ENCODE measurements at places on chromosomes 6 and 20.

GRCh38 chr6:3193102-3193849 lies 34.2 kb downstream of the TUBB2B start:
- DNase-seq = no peak

DNA sequence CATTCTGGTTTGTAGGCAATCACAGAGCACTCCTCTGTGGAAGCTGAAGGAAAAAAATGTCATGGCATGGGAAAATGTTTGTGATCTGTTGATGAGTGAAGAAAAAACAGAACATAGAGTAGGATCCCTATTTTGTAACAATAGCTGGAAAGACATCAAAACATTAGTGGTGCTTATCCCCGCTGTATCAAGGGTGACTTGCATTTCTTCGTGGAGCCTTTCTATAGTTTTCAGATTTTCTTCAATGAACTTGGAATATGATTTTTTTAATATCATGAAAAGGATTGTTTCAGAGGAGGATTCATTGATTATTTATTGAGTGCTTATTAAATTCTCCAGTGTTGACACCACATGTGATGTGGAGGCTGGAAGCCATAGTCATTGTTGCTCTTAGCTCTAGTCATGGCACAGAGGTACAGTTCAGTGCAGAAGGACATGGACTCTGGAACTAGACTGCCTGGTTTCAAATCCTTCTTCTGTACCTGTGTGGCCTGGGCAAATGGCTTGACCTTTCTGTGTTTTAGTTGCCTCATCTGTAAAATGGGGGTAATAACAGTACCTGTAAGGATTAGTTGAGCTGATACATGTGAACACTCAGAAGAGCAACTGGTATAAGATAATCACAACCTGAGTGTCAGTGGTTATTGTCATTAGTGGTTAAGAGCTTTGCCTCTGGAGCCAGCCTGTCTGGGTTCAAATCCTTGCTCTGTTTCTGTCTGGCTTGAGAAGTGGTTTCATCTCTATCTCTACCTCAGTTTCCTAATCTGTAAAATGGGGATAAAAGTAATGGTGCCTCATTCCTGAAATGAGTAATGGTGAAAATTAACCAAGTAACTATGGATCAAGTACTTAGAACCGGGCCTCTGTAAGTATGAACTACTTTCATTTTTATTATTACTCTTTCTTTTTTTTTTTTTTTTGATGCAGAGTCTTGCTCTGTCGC lies 14.7 kb upstream of the CDKN1A start:
- DNase-seq = no peak

DNA sequence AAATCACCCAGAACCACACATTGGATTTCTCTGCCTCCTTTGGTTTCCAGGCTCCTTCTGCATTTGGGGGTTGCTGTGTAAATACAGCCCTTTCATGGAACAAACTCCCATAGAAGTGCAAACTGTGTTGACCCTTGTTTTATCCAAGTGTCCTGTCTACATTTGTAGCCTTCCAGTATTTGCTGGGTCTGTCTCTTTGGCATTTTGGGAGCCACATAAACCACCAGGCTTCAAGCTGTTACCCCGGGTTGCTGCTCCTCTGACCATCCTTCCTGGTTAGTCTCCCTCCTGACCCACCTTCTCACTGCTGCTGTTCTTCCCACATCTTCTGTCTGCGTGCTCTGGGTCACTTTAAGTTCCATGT lies 7.6 kb upstream of the MTHFD1L start:
- DNase-seq = no peak

DNA sequence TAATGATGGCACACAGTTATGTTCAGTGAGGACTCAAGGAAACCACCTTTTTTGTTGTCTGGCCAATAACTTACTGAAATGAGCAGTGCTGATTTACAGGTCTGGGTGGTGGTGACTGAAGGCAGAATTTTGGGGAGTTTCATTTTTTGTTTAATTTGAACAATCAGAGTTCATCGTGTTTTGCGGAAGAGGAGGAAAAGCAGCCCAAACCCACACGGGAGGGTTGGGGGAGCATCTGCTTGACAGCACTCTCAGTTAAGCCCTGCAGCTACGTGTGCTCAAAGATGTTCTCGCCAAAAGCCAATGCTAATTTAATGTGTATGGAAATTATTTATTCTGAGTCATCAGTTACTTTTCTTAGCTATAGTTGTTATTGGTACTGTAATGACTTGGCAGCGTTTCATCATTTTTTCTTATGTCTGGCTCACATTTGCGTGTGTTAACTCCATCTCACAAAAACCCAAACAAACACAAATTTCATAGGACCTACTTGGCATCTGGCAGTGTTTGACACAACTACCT lies 89.2 kb downstream of the UST start:
- no peak for DNase-seq

DNA sequence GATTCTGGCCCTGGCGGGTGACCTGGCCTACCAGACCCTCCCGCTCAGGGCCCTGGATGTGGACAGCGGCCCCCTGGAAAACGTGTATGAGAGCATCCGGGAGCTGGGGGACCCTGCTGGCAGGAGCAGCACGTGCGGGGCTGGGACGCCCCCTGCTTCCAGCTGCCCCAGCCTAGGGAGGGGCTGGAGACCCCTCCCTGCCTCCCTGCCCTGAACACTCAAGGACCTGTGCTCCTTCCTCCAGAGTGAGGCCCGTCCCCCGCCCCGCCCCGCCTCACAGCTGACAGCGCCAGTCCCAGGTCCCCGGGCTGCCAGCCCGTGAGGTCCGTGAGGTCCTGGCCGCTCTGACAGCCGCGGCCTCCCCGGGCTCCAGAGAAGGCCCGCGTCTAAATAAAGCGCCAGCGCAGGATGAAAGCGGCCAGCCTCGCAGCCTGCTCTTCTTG lies 868 bp upstream of the SLC2A4RG start:
- no peak for DNase-seq

DNA sequence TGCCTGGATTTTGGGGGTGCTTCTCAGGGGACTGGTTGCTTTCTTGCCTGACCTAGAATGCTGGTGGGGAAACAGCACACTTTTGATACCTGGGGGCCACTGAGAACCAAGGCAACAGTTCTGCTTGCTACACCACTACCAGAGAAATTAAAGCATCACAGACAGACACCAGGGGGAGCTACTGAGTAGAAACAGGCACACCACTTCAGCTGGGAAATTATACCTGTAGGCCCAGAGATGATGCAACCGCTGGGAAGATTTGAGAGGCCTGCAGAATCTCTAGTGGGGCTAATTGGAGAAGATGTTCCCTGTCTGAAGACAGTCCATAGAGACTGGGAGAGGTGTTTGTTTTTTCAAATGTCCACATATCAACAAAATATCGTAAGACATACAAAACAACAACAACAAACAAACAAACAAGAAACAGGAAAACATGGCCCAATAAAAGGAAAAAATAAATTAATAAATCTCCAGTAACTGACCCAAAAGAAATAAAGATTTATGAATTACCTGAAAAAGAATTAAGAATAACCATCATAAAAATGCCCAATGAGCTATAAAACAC lies 129.4 kb upstream of the RIN2 start:
- DNase-seq = no peak

DNA sequence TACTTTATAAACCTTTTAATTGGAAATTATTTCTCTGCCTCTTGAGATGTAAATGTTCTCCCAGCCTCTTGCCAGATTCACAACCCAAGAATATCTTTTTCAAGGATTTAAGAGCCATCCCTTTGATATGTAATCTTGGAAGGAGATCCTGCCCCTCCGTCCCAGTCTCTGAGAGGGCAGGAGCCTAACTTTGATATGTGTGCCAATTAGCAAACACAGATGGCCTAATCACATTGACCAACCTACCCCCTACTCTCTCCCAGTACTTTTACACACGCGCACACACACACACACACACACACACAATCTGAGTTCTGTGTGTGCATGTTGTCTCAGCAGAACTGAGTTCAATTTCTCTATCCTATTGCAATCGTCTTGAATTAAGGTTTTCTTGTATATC lies 623.8 kb downstream of the PHF3 start:
- DNase-seq = no peak

- DNase-seq = no peak
These were observed 27.8 kb downstream of the FOXP4 start for GRCh38 chr6:41573985-41574384.

DNA sequence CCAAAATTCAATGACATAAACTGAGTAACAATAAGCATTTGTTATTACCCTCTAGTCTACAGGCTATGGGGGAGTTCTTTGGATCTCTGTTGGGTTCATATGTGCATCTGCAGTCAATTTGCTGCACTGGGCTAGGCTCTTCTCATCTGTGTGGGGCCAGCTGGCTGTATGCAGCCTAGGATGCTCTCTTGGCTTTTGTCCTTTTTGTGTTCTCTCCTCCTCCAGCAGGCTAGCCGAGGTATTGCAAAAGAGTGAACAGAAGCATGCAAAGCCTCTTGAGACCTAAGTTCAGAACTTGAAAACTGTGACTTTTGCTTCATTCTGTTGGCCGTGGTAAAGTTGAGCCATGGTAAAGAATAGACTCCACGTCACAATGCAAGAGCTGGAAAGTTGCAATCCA lies 62.8 kb upstream of the FOXO3 start:
- no peak for DNase-seq

DNA sequence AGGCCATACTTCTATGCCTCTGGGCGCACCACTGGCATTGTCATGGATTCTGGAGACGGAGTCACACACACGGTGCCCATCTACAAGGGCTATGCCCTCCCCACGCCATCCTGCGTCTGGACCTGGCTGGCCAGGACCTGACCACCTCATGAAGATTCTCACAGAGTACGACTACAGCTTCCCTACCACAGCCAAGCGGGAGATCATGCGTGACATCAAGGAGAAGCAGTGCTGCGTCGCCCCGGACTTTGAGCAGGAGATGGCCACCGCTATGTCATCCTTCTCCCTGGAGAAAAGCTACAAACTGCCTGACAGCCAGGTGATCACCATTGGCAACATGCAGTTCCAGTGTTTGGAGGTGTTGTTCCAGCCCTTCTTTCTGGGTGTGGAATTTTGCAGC lies 23.8 kb downstream of the TMEM74B start:
- DNase-seq = no peak

DNA sequence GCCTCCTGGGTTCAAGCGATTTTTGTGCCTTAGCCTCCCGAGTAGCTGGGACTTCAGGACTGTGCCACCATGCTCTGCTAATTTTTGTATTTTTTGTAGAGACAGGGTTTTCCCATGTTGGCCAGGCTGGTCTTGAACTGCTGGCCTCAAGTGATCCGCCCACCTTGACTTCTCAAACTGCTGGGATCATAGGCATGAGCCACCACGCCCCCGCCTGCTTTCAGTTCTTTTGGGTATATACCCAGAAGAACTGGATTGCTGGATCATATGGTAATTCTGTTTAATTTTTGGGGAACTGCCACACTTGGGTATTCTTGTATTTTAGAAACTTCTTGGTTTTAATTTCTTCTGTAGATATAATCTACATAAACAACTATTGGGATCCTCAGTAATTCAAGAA lies 17.0 kb downstream of the CDS2 start:
- DNase-seq = no peak

GRCh38 chr6:2522521-2522920 lies 228.2 kb downstream of the MYLK4 start:
- no peak for DNase-seq

- DNase-seq = no peak
These were observed 22.5 kb upstream of the C6orf58 start for GRCh38 chr6:127554435-127555006.
